AG10803 (cell line): ENCODE measurements at places on chromosomes 7 and 10.

GRCh38 chr7:14018751-14019150 lies 29.3 kb upstream of the ETV1 start:
- no peak for DNase-seq

DNA sequence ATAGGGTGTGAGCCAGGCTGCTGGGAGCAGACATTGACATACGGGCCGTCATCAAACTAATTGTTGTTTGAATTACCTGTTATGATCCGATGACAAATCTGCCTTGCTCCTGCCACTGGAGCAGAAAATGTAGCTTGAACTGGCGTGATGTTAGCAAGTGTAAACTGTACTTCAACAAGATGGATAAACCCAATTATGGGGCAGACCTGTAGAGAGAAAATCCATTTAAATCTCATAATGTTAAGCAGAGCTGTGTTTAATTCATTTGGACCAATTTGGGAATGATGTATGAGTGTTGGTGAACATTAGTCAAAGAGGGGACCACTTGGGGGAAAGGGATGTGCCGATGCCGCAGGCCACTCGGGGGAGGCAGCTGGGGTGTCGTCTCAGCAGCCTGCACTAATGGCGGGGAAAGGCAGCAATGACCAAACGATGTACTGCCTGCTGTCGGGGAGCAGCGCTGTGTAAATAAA lies 27.4 kb downstream of the TCF7L2 start:
- DNase-seq, result no peak

DNA sequence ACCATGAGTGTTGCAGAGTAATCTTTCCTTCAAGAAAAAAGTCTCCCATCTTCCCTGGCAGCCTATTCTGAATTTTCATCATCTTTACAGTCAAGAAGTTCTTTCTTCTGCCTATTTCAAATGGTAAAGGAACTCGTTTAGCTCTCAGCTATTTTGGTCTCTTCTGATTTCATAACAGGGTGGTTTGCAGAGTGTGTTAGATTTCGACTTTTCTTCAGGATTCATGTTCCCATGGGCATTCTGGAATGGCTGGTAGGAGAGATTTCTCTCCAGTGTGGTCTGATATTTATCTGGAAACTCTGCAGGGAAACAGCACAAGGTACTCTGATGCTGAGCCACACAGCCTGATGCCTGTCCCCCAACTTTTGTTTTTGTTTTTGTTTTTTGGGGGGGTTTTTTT lies 111.1 kb upstream of the FAM171A1 start:
- DNase-seq, result peak; percentile 84

- no peak for DNase-seq
These were observed 368.5 kb upstream of the HPS1 start for GRCh38 chr10:98815039-98815885.

GRCh38 chr7:52017802-52018679 lies 701.4 kb upstream of the COBL start:
- no peak for DNase-seq

- no peak for DNase-seq
These were observed 165.1 kb downstream of the EGFR start for GRCh38 chr7:55183897-55184296.

GRCh38 chr10:117545141-117546019 lies 2.8 kb downstream of the EMX2 start:
- no peak for DNase-seq

DNA sequence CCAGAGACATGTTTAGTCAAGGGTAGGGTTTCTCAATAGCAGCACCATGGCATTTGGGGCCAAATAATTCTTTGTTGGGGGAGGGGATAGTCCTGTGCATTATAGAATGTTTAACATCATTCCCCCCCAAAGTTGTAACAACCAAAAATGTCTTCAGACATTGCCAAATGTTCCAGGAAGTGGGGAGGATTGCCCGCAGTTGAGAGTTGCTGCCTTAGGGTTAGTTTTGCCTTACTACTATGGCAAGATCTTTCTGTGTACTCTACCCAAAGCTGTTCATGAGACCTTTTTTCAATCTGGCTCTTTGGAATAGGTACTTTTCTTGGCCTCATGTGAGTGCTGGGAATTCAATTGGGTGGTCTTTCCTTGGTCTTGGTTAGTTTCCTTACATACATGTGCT lies 34.1 kb downstream of the SAMD8 start:
- DNase-seq, result no peak

GRCh38 chr7:21886396-21886795 lies 59.3 kb downstream of the CDCA7L start:
- DNase-seq, result no peak

DNA sequence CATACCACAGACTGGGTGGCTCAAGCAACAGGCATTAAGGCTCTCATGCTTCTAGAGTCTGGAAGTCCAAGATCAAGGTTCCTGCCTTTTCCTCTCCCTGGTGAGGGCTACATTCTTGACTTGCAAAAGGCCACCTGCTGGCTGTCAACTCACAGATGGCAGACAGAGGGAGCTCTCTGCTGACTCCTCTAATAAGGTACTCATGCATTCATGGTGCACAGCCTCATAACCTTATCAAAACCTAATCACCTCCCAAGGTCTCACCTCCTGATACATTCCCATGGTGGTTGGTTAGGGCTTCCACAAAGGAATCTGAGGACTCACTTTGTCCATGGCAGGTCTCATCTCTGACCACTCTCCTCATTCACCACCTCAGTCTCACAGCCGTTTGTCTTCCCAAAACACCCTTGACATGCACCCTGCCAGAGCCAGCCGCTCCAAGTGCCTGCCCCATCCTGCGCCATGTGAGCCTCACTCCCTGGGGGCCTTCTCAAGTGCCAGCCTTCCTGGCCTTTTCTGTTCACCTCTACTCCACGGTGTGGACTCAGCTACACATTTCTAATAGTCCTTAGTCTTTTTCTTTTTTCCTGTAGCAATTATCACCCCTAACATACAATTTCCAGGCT lies 400.3 kb upstream of the ADARB2 start:
- no peak for DNase-seq

DNA sequence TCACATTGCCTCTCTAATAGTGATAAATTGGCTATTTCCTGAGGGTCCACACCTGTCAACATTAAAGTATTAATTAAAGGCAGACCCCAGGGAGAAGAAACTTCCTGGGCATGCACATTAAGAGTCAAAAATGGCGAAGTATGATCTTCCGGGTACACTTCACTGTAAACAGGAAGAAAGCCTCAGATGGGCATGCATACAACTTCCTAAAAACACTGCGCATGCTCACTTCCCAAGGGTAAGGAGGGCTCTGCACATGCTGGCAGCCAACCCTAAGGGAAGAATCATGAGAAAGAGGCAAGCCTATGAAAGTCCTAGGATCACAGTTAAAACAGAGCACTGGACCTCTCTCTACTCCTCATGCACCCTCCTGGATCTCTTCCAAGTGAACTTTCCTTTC lies 80.1 kb upstream of the IMMP2L start:
- no peak for DNase-seq

- no peak for DNase-seq
These were observed 18.5 kb downstream of the DDIT4 start for GRCh38 chr10:72292223-72292691.

DNA sequence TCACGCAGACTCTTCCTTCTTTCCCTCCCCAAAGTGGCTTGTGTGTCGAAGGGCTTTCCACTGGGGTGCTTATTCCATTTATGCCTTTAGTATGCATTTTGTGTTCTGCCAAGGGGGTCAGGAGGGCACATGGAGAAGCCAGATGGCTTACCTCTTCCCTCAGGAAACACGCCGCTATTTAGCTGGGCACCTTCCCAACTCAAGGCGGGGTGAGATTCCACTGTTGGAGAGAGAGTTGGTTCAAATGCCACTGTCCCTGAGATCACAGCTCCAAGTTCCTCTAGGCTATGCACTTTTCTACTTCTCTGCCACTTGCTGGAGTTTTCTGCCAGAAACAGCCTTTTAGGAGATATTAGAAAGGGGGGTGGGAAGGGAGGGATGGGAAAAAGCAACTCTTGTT lies 1091.8 kb downstream of the LRMDA start:
- no peak for DNase-seq

DNA sequence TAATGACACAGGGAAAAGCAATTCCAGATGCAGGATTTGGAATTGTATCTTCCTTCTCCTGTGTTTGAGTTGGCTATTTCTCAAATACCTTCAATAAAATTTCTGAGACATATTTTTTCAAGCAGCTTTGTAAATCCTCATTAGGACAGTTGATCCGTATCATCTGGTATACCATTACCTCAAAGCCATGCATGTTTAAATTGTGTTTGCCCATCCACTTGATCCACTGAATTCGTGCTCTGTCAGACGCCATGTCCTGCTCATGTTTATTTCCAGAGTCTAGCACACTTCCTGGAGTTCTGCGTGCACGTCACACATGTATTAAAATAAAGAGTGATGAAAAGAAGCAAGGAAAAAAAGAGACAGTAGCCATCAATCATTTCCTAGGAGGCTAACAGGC lies 141.8 kb upstream of the CDC14C start:
- no peak for DNase-seq

DNA sequence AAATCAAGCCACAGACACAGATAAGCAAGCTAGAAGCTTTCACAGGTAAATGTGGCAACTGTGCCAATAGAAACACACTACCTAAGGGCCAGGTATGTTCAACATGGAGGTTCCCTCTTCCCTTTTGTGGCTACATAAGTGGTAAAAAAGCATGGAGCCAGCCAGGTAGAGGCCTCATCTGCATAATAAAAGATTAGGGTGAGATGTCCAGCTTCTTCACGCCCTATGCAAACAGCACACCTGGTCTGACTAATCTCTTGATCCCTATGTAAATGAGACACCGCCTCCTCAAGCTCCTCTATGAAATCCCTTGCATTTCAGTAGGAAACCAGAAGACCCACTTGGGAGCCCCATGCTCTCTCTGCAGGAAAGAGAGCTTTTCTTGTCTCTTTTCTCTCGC lies 282.2 kb downstream of the NEBL start:
- no peak for DNase-seq

- DNase-seq, result no peak
These were observed 130.7 kb upstream of the FAM13C start for GRCh38 chr10:59493017-59493416.
